ENCODE measurements at places on chromosomes 5 and 9.
A peak's percentile ranks its signal among the peaks of the same experiment; 100 is the strongest.

GRCh38 chr9:137781906-137782585 lies 95.5 kb upstream of the CACNA1B start:
- no peak for DNase-seq

DNA sequence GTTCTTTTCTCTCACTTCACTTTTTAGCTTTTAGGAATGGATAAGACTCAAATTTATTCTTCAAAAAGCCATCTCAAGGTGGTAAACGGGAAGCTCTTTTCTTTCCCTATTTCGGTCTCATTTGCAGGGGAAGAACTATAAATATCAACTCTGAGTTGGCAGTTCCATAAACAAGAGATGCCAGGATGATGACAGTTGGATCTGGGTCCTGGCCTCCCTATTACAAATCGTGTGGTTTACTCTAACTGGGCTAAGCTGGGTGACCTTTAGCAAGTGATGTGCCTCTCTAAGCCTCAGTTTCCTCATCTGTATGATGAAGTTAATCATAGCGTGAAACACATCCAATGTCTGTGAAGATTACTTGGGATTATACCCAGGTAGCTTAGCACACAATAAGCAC lies 44.2 kb downstream of the TLE4 start:
- no peak for DNase-seq

- no peak for DNase-seq
Observed at GRCh38 chr9:80556631-80557030, 984.9 kb downstream of the TLE4 start.

DNA sequence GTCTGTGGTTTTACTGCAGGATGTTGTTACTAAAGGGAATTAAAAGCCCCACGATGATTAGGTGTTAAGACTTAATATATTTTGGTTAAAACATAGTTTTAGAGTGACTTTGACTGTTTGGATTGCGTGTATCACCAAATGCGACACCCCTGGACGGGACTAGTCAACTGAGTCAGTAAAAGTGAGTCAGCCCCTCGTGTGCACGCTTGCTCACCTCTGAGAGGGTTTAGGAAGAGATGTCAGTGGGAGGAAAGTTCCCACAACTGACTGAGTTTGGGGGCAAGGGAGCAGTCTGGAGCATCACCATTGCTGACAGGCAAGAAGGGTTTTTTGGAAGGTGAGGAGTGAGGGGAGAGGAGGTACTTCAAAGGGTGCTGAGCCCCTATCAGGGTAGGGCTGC lies 14.4 kb upstream of the DMRT3 start:
- no peak for DNase-seq

GRCh38 chr9:124321416-124321815 lies 63.7 kb downstream of the NEK6 start:
- DNase-seq: no peak

- no peak for DNase-seq
Observed at GRCh38 chr5:149793256-149793550, 63.1 kb downstream of the PPARGC1B start.

DNA sequence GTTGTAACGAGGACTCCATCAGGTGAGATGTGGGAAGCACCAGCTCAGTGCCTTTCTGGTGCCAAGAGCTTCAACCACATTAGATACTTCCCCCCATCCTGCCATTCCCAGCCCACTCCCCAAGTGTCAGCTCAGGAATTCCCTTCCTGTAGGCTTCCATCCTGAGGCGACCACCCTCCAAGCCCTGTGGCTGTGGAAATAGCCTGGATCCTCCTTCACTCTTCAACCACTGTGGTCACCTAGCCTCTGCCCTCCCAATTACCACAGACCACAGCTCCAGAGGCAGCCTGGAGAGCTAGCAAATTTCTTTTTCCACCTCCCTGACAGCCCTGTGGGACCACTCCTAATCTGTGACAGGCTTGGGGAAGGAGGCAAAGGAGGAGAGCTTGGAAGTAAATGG lies 219.8 kb upstream of the MAP3K1 start:
- DNase-seq: no peak

GRCh38 chr9:129028192-129028966 lies at the start of gene SH3GLB2:
Gene SH3GLB2, minus strand, starts transcription at chr9:129028331. Its CDS starts 177 bp downstream, at chr9:129028154.
- DNase-seq: peak; percentile 87

- no peak for DNase-seq
Observed at GRCh38 chr9:20990867-20991266, 40.6 kb downstream of the HACD4 start.
